ENCODE measurements at places on chromosomes 16 and 17.
A peak's percentile ranks its signal among the peaks of the same experiment; 100 is the strongest.

DNA sequence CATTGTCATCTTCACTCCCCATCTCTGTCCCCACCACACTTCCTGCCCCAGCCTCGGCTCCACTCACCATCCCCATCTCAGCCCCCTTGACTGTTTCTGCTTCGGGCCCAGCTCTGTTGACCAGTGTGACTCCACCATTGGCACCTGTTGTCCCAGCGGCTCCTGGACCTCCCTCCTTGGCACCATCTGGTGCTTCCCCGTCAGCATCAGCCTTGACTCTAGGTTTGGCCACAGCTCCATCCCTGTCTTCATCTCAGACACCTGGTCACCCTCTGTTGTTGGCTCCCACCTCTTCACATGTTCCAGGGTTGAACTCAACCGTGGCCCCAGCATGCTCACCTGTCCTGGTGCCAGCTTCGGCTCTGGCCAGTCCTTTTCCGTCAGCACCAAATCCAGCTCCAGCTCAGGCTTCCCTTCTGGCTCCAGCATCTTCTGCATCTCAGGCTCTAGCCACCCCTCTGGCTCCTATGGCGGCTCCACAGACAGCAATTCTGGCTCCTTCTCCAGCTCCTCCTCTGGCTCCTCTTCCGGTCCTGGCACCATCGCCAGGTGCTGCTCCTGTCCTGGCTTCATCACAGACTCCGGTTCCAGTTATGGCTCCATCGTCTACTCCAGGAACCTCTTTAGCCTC lies 24.4 kb upstream of the PHKG2 start:
- no peak for DNase-seq

DNA sequence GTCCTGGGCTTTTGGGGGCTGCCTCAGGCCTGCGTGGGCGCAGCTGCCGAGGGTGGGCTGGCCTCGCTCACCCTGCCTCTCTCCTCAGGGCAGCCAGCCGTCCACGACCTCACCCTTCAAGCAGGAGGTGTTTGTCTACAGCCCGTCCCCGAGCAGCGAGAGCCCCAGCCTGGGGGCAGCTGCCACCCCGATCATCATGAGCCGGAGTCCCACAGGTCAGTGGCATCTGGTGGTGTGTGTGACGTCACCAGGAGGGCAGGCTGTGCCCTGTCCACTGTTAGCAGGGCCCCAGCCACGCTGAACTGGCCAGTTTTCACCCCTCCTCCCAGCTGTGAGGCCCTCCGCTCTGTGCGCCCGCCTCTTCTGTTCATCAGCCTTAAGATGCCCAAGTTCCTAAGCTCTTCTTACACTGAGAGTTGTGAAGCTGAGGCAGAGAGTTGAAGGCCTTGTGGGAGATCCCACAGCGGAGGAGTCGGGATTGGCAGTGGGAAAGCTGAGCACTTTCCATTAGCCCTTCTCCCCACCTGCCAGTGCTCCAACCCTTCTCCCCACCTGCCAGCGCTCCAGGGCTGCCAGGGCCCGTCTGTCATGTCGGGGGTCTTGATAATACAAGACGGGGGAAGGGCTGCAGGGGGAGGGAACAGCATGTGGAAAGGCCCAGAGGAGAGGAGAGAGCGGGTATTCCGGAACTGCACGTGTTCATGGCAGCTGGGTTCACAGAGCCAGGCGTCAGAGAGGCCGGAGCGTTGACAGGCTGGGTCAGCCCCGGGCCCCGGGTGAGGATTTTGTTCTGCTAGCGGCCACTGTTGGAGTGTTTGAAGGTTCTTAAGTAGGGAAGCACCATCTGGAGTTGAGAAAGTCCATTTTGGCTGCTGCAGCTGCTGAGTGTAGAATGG lies 36.3 kb downstream of the OR1D5 start:
- no peak for DNase-seq

DNA sequence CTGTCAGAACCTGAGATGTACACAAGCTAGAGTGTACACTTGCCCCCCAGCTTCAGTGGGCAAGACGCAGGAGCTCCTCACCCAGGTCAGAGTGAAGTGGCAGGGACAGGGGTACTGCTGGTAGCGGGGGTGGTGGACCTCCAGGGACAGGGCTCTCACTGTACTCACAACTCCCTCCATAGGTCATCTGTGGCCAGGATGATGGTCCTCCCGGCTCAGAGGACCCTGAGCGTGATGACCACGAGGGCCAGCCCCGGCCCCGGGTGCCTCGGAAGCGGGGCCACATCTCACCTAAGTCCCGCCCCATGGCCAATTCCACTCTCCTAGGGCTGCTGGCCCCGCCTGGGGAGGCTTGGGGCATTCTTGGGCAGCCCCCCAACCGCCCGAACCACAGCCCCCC lies 2.7 kb downstream of the NXPH3 start:
- DNase-seq: no peak

DNA sequence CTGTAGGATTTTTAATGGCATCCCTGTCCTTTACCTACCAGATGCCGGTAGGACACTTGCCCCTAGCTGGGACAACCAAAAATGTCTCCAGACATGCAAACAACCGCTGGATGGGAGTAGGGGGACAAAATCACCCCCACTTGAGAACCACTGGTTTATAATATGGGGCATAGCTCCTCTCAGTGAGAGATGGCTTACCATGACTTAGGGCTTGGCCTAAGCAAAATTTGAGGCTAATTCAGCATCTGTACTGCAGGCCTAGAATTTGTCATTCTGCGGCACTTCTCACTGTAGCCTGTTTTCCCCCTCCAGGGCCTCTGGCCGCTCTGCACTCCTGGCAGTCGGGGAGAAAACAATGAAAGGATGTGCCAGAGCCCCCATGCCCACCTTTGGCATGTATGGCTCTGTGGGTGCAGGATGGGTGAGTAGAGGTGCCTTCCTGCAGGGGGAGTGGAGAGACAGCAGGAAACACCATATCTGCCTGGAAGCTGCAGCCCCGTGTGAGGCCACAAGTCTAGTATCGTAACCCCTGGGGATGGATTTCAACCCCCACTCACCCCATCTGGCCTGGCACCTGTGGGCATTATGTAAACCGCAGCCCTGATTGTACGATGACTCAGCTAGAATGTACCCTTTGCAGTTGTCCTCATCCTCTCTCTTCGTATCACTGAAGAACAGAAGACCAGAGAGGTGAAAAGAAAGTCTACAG lies 268.1 kb downstream of the SOX9 start:
- DNase-seq: no peak

- DNase-seq: no peak
Measured at GRCh38 chr17:77749321-77749751, 209.2 kb upstream of the TNRC6C start.

- peak; percentile 3 for DNase-seq
Measured at GRCh38 chr17:83176623-83177583, 97.5 kb downstream of the METRNL start.

GRCh38 chr16:48232493-48233040 lies 11.5 kb upstream of the LONP2 start:
- DNase-seq: no peak

GRCh38 chr17:1322480-1322879 lies 43.0 kb downstream of the TRARG1 start:
- no peak for DNase-seq

DNA sequence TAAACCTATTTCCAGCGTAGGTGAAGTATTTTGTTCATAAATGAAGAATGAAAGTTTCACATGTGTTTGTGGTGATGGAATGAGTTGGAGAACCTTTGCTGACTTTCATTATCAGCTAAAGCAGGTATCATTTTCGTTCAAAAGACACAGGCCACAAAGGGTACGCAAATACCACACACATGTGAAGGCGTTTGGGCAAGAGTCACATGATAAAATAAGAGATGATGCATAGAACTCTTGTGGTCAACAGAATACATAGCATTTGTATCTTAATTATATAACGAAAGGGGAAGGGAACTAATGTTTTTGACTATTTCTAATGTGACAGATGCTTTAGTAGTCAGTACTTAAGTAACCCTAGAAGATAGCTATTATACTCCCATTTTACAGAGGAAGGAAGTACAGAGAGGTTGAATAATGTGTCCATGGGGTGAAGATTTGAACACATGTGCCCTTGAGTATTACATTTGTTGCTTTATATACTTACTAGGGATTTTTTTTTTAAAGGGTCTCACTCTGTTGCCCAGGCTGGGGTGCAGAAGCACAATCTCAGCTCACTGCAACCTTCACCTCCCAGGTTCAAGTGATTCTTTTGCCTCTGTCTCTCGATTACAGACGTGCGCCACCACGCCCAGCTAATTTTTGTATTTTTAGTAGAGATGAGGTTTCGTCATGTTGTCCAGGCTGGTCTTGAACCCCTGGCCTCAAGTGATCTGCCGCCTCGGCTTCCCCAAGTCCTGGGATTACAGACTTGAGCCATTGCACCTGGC lies 4.8 kb downstream of the RPA1 start:
- DNase-seq: no peak

GRCh38 chr16:17520561-17520960 lies 49.8 kb upstream of the XYLT1 start:
- DNase-seq: no peak

GRCh38 chr16:88673716-88674379 lies 11.0 kb upstream of the MVD start:
- DNase-seq: no peak

GRCh38 chr16:62038225-62038624 lies 2.0 kb upstream of the CDH8 start:
- DNase-seq: no peak

DNA sequence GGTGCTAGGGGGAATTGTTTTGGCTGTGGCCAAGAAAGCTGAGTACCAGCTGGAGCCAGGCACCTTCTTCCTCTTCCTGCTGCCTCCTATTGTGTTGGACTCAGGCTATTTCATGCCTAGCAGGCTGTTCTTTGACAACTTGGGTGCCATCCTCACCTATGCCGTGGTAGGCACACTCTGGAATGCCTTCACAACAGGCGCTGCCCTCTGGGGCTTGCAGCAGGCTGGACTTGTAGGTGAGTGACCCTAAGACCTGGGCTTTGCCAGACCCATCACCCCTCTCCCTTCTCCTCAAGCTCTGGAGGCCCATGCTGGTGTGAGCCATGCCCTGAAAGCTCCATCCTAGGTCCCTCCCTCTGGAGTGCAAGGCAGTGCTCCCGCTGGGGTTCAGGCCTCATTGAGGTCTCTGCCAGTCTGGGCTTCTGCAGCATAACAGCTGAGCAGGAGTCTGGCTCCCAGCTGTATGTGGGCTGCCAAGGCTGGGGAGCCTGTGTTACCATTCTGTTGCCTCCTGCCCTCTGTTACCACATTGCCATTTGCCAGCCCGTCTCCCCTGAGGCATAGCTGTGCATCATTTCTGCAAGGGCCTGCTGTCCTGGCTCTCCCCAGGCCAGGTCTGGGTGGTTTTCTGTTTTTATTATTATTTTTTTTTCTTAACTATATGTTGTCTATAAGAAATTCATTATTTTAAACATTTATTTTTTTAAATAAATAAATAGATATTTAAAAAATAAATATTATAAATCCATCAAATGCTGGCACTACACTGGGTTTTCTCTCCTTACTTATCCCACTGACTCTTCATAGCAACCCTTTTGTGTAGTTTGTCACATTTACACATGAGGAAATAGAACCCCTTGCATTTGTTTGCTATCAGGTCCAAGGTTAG lies 4.1 kb downstream of the SLC9A5 start:
- no peak for DNase-seq

- DNase-seq: no peak
Measured at GRCh38 chr16:77873066-77873465, 84.7 kb downstream of the VAT1L start.

All from BE2C (cell line).